HTR-8/SVneo (cell line): ENCODE measurements at places on chromosomes 4 and X.

DNA sequence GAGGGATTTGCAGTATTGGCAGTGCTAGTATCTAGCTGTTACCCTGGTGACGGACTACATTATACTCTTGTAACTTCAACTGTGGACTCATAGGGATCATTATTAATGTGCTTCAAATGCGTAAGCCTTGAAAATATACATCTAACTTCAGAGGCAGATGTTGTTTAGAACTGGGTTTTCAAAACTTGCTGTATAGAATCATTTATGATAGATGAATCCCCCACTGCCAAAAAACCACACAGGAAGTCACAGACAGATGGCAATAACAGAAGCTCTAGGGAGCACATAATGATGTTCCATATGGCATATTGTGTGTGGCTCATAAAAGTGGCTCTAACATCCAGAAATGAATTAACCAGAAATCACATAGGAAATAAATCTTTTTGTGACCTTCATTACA, 62.3 kb upstream of the RELL1 start:
- DNase-seq: no peak

GRCh38 chr4:104967034-104967401, 179.7 kb upstream of the TET2 start:
- DNase-seq: no peak

DNA sequence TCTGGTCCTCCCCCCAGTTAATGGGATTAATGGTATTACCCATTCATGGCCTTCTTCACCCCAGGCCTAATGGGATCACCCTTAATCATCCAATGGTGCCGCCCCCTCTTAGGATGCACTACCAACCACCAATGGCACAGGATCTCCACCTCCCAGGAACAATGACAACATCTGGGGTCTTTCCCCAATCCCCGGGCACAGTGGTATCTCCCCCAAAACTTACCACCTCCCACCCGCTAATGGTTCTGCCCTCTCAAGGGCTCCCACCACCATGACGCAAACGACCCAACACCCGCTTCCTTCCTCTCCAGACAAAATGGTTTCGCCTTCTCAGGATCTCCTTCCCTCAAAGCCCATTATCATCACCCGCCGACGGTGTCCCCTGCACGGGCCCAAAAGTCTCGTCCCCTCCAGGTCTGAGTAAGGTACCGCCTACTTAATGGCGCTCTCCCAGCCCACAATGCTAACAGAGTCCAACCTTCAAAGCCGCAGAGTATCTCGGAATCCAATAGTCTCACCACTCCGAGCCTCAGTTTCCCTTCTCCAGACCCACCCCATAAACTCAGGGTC, 458 bp downstream of the GRIPAP1 start:
- DNase-seq: peak; percentile 8

GRCh38 chrX:23981711-23982110, 45.3 kb downstream of the KLHL15 start:
- no peak for DNase-seq

DNA sequence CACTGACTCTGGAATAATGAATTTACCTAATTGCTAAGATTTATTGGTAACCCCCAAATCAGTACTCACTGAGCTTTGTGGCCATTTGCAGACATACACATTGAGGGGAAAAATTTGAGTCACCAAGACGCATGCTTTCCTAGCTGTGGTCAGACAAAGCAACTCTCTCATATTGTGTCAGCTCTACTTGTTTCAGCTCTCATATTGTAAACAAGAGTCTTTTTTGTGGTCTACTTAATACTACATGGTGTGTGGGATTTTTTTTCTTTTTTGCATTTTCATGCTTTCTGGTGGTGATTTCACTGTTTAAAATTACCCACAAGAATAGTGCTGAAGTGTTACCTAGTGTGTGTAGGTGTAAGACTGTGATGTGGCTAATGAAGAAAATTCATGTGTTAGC, 428.2 kb upstream of the GALNT7 start:
- DNase-seq: no peak

DNA sequence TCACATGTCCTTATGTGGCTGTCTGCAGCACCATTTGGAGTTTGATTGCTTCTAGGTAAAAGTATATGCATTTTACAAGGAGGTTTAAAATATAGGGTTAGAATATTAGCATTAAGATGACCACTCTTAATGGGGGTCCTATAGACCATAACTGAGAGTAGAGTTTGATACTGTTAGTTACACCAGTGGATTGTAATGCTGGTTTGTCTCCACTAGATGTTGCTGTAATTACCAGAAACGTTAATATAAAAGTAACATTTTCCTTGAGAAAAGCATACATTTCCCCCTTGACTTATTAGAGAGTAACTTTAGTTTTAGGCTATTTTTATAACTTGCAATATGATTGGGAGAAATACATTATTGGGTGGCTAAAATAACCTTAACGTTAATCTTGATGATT, 93.0 kb downstream of the ZXDA start:
- no peak for DNase-seq

DNA sequence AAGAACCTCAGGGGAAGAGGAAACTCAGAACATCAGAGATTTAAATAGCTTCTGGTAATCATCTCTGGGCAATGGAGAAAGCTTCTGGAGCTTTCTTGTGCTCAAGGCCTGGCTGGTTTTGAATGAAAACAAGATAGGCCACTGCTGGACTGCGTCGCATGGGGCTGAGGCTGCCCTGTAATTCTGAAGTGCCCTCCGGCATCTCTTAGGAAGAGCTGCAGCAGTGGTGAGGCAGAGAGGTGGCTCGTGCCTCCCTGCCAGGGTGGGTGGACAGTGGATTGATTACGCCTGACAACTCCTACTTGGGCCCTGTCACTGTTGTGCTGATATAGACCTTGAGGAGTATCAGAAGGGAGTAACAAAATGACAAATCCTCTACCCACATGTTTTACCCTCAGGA, 279.7 kb downstream of the NR3C2 start:
- DNase-seq: no peak

DNA sequence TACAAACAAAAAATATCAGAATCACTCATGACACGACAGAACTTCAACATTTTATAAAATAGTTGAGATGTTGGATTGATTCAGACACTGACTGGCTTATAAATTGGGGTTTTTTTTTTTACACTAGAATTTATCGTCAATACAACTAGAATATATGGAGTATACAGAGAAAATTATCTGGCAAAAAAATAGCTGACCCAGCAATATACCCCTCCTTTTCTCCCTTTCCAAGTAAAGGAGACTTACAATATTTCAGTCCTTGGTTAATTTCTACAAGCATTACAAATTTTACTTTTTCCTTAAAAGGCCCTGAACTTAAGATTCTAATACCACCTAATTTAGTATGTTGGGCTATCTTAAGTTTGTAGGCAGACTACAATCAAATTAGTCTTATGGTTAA, 76.3 kb downstream of the LCORL start:
- no peak for DNase-seq

- no peak for DNase-seq
Observed at GRCh38 chr4:177532358-177532757, 90.1 kb upstream of the AGA start.

GRCh38 chrX:70033348-70034051, 16.2 kb downstream of the AWAT2 start:
- DNase-seq: peak; percentile 37

DNA sequence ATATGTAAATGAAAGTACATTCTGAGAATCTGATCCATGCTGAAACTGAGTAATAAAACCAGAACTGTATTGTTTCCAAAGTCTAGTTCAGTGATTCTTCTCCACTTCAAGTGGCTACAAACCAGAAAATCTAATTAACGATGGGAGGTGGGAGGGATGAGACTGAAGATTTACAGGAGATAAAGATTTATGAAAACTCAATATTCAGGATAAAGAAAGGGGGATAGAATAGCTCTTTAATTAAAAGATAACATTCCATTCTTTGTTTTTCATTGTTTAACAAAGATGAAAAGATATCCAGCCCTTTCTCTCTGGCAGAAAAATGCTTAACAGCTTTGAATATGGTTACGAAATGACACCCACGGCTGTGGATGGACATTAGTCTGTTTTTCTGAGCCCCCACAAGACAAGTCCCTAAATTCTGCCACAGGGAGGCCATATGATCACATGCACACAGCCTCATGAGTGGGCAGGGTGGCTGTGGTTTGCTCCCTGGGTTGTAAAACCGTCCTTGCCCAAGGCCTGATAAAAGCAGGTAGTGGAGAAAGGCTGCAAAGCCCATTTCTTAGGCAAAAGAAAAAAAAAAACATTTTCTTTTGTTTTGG, 36.4 kb downstream of the TMEM150C start:
- DNase-seq: no peak

GRCh38 chrX:48961585-48962091, 4.2 kb upstream of the OTUD5 start:
- DNase-seq: no peak

DNA sequence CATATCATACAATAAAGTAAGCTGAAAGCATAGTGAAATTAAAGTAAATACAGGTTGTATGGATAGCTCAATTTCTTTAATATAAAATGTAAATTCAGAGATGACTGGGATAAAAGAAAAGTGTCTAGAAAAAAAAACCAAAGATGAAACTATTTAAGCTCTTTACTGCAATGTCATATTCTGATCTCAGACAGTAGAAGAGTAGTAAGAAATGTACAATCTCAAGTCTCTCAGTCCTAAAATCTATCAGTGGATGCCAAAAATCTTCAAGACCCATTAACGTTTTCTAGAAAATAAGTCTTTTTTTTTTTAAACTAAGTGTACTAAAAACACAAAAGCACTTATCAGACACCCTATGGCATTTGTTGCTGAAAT, 13.8 kb downstream of the MGARP start:
- no peak for DNase-seq

GRCh38 chrX:55102754-55103153, 13.9 kb downstream of the PAGE2 start:
- DNase-seq: no peak

DNA sequence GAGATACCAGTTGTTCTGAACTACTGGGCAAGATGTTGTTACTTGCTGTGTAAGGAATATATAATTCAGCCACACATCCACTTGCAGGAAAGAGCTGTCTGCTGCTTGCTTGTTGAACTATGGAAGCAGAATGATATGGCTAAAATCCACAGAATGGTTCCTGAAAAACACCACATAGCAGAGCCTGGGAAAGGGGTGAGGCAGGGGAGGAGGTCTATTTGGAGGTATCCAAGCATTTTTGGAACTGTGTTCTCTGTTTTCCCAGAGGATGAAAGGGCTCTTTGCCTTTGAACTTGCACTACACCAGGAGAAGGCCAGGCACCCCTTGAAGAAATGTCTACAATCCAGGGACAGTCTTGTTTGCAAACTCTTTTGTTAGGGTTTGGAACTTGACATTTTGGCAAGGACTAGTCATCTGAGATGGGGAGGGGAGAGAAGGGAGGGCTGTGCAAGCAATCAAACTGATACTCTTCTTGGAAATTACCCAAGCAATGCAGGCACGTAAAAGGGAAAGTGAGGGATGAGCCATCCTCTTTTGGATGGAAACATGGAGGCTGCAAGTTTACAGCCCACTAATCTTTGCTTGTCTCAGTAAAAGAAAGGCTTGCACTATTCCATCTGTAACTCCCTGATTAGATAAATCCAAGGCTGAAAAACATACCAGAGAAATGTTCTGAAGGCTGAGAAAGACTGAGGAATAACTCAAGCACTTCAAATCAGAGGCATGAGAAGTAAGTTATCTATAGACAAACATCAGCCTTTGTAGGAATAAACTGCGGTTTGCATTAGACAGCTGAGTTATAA, 141.0 kb downstream of the TSPAN5 start:
- no peak for DNase-seq

DNA sequence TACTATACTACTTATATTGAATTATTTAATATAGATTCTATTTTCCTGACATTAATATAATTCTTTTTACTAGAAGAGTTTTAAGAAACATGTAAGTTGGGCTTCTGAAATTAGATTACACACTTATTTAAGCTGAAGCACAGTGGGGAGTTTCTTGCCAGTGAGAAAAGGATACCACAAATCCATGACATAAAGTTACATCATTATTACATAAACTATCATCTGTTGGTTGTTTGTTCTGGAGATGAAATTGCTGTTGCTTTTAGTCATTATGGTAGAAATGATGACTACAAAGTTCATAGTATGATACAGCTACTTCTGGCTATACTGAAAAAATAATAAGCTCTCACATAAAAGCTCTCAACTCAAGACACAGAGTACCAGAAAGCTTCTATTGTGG, 880.4 kb downstream of the PCDH18 start:
- DNase-seq: no peak

GRCh38 chr4:184805462-184806228, 20.1 kb downstream of the ACSL1 start:
- DNase-seq: no peak

DNA sequence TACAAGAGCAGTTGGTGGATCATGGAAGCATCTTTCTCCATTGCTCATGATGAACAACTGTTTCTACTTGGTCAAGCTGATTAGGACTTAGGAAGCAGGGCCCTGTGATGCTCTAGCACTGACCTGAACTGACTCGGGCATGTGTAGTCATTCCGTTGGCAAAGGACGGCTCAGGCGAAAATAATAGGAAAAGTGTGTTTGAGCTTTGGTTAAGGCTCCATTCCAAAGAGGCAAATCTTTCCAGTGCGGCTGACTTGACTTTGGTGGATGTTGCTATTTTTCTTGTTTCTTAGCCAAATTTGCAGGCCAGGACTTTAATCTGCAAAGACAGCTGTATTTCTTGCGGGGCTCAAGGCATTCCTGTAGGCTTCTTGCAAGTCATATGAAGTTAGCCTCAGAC, 39.5 kb downstream of the ZNF518B start:
- DNase-seq: no peak

DNA sequence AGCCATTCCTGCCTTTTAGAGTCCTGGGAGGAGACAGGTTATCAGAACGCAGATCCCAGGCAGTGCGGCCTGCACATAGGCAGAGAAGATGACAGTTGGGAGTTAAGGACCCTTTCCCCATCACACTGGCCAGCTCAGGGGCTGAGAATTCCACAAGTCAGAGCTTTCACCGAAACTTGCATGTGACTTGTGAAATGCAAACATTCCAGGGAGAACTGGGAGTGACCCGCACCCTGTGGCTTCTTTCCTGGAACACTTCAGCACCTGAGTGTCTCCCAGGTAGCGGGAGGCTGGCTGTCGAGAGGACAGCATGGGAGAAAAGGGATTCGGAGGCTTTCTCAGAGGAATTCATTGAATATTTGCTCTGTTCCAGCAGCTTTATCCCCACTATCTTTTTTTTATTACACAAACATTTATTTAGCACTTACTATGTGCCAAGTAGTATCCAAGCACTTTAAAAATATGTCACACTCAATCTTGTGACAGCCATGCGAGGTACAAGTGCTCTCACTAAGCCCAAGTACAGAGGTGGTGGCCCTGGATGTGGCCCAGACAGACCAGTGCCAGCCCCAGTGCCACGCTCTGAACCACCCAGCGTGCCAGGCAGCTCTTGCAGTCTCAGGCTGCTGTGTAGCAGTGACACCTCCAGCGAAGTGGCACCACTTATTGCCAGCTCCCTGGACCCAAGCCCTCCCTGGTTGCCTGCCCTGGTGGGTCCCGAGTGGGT, 100.5 kb downstream of the PHKA2 start:
- no peak for DNase-seq

GRCh38 chr4:3290889-3291321, 1.9 kb upstream of the RGS12 start:
- DNase-seq: no peak

GRCh38 chrX:10769696-10770619, 149.6 kb upstream of the MID1 start:
- DNase-seq: no peak

- no peak for DNase-seq
Observed at GRCh38 chr4:23039818-23040217, 347.1 kb downstream of the GBA3 start.
